ENCODE measurements at places on chromosomes 6 and 20.

GRCh38 chr6:170307080-170307545, 555 bp downstream of the FAM120B start:
- no peak for DNase-seq

DNA sequence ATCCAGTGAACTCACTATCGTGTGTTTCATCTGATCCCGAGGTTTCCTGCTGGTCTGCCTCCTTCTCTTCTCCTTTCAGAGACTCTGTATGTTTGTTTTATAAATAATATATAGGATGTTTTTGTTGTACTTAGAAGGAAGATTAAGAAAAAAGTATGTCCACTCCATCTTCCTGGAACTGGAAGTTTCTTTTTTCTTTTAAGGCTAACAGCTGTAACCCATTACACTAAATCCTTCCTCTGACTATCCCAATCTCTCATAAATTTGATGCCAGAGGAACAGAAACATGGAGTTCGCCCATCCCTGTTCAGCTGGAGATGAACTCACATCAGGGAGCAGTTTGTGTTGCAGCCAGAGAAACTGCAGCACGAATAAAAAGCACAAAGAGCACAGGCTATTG, 20.7 kb downstream of the RIPK1 start:
- DNase-seq, result peak; percentile 33

- DNase-seq, result no peak
These were observed 57.0 kb downstream of the FAM50B start for GRCh38 chr6:3905945-3906845.

- DNase-seq, result no peak
These were observed 86.9 kb downstream of the LYRM4 start for GRCh38 chr6:5173810-5174209.

- DNase-seq, result no peak
These were observed 381.6 kb upstream of the CNR1 start for GRCh38 chr6:88547768-88548167.

All from fibroblast of lung (primary cell).